Naive B cell (primary cell): ENCODE measurements at places on chromosomes 5 and 9.
A peak's percentile ranks its signal among the peaks of the same experiment; 100 is the strongest.

DNA sequence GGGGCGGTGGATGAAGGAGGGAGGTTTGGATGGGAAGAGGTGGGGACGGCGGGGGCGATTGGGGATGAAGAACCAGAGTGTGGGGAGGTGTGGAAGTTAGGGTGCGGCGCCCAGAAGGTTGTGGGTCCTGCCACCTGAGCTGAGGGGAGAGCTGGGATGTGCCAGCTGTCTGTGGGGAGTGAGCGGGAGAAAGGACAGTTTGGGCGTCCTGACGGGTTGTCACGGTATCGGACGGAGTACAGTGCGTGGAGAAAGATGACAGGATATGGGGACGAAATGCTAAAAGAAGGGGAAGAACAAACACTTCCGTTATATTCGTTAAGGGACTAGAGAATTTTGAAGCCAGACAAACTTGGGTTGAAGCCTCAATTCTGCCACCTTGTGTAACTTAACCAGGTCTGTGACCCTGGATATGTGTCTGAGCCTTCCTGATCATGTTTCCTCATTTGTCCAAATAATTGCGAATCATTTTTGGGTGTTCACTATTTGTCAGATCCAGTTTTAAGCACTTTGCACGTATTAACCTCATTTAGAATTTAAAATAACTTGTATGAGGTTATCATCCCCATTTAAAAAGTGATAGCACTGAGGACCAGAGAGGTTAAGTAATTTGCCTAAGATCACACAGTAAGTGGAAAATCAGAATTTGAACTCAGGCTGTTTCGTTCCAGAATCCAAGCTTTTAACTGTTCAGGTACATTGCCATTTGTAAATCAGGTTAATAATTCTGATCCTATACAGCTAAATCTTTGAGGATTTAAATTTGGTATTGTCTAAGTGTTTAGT lies 689 bp downstream of the CNTRL start:
- DNase-seq: peak; percentile 56

GRCh38 chr5:7770436-7770835 lies 80.5 kb downstream of the CFAP90 start:
- no peak for DNase-seq

GRCh38 chr5:146082798-146083197 lies 22.6 kb downstream of the PLAC8L1 start:
- DNase-seq: no peak

DNA sequence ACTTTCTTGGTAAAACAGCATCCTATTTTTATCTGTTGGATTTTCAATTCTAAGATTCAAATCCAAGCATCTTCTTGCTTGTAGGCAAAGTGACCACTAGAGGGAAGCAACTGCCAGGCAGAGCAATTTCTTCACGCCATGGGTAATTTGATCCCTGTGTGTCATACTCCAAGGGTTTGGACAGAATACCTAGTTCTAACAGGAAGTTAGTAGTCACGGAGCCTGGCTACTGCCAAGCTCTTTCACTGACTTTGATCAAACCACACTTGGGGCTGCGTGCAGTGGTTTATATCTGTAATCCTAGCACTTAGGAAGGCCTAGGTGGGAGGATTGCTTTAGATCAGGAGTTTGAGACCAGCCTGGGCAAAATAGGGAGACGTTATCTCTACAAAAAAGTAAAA lies 473.6 kb upstream of the TNC start:
- DNase-seq: no peak

GRCh38 chr5:176737746-176738636 lies 72.4 kb upstream of the UNC5A start:
- no peak for DNase-seq

- DNase-seq: no peak
Observed at GRCh38 chr5:172670005-172670402, 28.9 kb downstream of the NEURL1B start.

GRCh38 chr9:5951686-5952211 lies 61.1 kb downstream of the MLANA start:
- DNase-seq: no peak

- DNase-seq: no peak
Observed at GRCh38 chr9:115369322-115369957, 251.5 kb upstream of the TNC start.

DNA sequence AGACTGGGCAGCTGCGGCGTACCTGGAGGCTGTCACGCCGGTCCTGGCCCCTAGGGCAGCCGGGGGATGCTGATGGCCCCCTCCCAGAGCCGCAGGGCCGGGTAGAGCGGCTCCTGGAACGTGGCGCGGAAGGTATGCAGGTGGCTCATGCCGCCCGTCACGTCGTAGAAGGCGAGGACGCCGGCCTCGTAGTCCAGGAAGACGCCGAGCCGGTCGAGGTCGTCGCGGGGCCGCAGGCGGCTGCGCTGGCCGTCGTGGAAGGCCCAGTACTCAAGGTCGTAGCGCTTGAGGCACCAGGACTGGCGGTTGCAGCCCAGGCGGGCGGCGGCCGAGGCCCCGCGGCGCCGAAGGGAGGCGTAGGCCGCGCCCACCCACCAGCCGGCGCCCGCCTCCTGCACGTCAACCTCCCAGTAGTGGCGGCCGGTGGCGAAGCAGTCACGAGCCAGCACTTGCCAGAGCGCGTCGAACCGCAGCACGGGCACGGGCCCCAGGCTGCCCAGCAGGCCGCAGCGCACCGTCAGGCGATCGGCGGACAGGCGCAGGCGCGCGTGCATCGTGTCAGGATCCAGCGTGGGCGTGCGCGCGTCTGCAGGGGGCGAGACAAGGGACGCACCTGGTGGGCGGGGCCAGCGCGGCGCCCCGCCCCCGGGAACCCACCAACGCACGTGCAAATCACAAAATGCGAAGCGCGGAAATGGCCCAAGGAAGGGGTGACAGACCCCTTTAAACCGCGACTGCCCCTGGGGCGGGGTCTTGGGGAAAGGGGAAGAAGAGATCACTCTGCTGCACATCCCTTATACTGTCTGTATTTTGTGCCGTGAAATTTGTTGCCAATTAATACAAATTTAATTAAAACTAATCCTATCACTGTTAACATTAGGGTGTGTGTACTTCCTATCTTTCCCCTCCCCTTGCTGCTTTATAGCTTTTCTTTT lies 31.2 kb downstream of the NANS start:
- DNase-seq: peak; percentile 75

DNA sequence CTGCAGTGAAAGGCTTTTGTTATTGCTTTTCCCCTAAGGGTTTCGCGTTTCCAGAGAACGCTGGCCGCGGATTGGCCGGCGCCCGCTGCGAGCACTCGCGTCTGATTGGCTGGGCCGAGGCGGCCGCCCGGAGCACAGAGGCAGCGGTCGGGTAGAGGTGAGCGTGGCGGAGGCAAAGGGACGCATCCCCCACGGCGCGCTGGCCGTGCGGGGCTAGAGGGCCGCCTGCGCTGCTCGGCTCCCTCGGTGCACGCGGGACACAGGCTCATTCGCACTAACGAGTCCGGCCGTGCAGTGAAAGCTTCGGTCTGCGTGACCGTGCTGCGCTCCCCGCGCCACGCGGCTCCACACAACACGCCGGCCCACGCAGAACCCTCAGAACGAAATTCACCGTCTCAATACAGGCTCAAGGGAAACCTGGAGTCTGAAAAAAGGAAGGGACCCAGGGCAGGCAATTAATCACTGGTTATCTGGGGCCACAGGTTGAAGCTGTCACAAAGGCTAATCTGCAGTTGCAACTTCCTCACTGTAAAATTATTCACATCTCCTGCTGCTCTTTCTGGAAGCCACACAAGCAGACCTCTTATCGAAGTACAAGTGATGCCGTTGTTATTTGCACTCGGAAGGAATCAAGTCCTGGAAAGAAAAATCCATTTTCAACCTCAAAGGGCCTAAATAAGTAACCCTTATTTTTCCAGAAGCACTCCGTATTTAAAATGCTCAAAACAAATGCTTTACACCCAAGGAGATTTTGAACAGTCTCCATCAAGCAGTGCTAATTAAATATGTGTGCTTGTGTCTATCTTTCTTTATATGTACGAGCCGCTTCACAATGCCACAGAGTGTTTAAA lies 94.6 kb downstream of the ZNF608 start:
- DNase-seq: peak; percentile 58

- DNase-seq: no peak
Observed at GRCh38 chr5:123802298-123802951, 290.4 kb downstream of the CSNK1G3 start.

DNA sequence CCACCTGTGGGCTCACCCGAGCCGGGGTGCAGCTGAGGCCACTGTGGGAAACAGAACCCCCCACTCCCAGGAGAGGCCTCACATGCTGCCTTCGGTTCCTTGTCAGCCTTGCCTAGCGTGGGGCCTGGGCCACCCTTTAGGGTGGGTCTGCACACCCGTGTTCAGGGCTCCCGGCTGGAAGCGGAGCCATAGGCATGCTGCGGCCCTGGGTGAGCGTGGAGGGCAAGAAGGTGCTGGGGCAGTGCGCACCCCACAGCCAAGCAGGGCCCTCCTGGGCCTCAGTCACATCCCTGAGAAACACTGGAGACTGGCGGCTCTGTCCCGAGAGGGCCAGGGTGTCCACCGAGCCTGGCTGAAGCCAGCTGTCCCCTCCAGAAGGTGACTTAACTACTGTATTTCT lies 41.9 kb downstream of the GOLM1 start:
- DNase-seq: no peak

DNA sequence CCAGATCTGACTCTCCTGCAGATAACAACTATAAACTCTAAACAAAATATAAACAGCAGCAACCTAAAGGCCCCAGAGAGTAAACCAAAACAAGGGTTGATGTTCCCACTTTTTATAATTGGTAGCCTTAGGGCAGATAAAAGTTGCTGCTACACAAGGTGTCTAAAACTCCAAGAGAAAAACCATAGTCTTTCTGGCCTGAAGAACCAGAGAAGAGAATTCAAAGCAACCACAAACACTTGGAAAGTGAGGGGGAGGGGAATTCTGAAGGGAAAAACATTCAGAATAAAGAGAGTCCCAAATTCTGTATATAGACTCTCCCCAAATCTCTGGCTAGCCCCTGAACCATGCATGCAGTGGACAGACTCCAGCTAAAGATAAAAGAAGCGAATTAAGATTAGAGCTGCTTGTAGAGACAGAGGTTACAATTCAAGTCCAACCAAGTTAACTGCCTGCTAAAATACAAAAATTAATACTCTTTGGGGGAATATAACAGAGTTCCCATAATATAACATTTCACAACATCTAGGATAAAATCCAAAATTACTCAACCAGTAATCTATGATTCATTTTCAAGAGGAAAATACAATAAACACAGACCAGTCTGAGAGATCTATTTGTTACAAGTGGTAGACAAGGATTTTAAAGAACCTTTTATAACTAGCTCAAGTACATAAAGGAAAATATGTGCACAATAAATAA lies 37.5 kb upstream of the RGMB start:
- no peak for DNase-seq
